ENCODE measurements at places on chromosomes 2 and 18.

DNA sequence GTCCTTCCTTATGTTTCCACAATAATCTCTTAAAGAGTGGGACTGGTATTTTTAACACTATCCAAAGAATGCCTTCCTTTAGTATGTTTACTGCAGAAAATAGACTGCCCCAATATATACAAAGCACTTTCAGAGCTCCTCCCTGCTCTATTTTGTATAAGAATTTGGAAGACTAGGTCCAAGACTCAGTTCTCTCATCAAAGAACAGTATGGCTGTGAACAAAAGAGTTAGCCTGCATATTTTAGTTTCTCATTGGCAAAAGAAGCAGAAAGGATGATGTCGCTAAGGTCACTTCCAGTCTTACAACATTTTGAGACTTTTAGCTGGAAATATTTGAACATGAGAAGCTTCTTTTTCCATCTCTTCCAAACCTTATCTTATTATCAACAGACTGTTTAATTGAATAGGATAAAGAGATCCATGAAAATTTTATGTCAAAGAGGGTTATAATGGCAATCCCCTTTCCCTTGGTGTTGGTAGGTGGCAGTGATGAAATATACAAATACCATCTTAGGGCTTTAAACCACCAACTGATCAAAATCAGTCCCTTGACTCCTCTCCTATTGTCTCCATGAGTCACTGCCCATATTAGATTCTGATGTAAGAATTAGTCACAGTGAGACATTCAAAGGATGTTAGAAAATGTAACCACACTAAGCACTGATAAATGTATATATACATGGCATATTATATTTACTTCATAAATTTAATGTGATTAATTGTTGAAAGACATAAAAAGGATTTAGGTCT lies 266.9 kb upstream of the DSEL start:
- DNase-seq = no peak

DNA sequence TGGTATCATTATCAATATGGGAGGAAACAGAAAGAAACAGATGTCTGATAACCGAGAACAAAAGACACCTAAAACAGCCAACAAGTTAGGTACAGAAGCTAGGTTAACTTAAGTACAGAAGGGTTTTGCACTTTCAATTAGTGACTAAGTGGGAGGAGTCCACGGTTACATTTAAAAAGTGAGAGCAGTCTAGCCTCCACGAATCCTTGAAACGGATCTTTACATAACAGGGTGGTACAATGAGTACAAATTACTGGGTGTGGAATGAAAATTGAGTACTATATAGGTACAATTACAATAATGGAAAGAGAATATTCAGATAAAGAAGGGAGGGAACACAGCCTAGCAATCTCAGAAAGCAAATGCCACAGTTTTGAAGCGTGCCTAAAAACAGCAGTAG lies 76.6 kb downstream of the TLK1 start:
- DNase-seq = no peak

DNA sequence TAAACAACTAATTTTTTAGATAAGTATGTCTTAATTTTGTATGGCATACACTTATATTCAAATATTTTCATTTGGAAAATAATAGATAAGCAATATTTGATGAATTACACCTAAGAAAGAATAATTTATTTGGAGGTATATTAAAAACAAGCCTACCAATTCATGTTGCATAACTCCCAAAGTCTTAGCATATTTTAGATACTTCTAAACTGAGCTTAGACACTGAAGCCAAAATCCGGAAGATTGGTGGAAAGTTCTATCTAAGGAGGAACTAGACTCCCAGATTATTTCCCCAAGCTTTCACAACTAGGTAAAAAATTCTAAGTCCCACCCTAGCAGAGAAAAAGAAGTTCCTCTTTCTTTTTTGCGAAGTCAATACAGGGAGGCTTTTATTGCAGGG lies 221.0 kb upstream of the MMADHC start:
- DNase-seq = no peak

DNA sequence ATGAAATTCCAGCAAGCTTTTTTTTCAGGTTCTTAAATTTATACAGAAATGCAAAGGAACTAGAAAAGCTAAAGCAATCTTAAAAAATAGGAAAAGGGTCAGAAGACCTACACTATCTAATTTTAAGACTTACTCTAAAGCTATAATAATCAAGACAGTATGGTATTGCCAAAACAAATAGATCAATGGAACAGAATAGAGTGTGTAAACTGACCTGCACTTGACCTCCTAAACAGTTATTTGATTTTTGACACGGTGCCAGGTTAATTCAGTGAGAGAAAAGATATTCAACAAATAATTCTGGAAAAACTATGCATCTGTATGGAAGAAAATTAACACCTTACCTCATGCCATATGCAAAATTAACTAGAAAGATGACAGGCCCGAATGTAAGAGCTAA lies 73.6 kb downstream of the OLA1 start:
- DNase-seq = no peak

DNA sequence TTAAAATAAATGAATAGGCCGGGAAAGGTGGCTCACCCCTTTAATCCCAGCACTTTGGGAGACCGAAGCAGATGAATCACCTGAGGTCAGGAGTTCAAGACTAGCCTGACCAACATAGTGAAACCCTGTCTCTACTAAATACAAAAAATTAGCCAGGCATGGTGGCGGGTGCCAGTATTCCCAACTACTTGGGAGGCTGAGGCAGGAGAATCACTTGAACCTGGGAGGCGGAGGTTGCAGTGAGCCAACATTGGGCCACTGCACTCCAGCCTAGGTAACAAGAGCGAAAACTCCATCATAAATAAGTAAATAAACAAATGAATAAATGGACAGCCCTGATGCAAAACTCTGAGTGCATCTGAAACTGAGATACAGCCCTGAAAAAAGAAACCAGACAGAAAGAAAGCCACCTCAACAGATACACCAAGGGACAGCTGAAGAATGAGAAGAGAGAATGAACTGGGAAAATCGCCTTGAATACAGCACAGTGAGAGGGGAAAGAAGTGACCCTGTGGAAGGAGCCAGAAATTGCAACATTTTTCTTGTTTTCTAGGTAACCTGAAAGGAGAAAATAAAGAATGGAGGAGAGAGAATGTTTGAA lies 64.4 kb downstream of the TRABD2A start:
- no peak for DNase-seq

Data from left cardiac atrium (tissue), 4 donors.